ENCODE measurements at places on chromosomes 2 and 18. TPM values are rescaled to one million over a fixed set of nuclear protein-coding genes. Genes with fewer than 3 reads are reported as not detected.

DNA sequence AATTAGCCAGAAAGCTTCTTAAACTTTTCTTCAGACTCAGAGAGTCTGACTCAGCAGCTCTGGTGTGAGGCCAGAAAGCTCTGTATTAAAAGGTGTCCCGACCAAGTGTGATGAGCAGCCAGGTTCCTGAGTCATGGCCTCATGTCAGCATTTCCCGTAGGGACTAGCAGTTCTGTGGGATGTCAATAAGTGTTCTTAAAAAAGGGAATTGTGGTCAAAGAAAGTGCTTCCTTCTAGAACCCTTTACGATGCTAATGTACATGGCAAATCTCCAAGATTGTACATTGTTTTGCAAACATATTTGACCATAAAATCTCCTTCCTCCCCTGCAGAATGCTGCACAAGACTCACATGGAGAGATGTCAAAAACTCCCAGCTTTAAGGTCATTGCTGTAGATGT, 80.1 kb downstream of the PLA2R1 start:
- no peaks in the 10 kb centered on the region for H3K4me1 ChIP-seq
- H3K4me3 ChIP-seq = no peak overlapping the region
- H3K27me3 ChIP-seq = no peaks in the 10 kb centered on the region

DNA sequence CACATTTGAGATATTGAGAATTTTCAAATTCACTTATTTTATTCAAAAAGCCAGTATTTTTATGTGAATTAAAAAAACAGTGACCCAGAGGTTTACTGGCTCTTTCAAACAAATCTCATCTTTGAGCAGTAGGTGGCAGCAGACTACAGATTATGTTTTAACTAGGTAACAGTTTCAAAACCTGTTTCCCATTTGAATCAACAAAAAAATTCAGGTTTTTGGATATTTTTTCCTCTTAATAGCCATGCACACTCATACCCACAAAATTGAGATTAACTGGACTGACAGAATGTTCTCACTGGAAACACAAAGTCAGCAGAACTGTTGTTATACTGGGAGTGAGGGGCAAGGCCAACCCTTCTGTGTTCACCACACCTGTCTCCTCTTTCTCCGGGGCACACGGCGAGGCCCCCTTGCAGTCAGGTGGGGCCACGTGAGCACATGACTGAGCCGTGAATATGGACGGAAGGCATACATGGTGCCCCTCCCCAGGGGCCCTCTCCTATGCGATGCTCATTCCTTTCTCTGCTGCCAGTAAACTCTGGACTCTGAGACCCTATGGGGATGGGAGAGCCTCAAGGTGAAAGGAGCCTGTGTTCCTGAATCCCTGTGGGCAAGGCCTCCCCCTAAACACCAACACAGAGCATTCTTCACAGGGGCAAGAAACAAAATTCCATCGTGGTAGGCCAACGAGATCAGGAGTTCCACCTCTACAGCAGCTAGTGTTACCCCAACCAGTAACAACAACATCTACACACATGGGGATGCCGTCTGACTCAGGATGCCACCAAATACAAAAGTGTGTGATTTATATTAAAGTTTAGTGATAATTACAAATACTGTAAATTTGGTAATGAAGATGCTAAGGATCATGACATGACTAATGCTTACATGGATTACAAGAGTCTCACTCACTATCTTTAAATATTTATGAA, 80.4 kb downstream of the LPIN2 start:
- H3K36me3 ChIP-seq = no peaks in the 10 kb centered on the region
- H3K27me3 ChIP-seq = no peaks in the 10 kb centered on the region
- no peak overlapping the region for H3K27ac ChIP-seq
- no peak for DNase-seq
- no peak overlapping the region for H3K4me3 ChIP-seq

GRCh38 chr2:63875131-63875527, 33.4 kb downstream of the UGP2 start:
- H3K27ac ChIP-seq = no peak overlapping the region
- peaks cover 2% of the 10 kb centered on the region for H3K4me1 ChIP-seq
- no peak overlapping the region for H3K4me3 ChIP-seq
- H3K36me3 ChIP-seq = peaks cover 11% of the 10 kb centered on the region
- DNase-seq = no peak

DNA sequence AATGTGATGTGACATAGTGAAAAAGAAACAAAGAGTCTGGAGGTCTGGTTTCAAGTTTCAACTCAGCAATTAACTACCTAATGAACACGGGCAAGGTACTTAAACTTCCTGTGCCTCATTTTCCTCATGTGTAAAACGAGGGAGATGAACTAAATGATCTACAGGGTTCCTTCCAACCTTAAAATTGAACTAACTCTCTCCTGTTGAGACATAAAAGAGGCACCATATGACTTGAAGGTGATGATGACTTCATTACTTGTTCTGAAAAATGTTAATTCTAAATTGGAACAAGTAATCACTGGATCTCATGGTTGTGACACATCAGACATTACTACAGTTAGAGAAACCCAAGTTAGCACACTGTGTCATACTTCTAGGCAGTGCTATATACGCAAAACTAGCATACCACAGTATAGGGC, 8.9 kb upstream of the REL start:
- H3K27ac ChIP-seq = no peak overlapping the region
- no peaks in the 10 kb centered on the region for H3K36me3 ChIP-seq
- H3K27me3 ChIP-seq = no peaks in the 10 kb centered on the region
- no peaks in the 10 kb centered on the region for H3K4me1 ChIP-seq
- no peak overlapping the region for H3K4me3 ChIP-seq
- DNase-seq = no peak

DNA sequence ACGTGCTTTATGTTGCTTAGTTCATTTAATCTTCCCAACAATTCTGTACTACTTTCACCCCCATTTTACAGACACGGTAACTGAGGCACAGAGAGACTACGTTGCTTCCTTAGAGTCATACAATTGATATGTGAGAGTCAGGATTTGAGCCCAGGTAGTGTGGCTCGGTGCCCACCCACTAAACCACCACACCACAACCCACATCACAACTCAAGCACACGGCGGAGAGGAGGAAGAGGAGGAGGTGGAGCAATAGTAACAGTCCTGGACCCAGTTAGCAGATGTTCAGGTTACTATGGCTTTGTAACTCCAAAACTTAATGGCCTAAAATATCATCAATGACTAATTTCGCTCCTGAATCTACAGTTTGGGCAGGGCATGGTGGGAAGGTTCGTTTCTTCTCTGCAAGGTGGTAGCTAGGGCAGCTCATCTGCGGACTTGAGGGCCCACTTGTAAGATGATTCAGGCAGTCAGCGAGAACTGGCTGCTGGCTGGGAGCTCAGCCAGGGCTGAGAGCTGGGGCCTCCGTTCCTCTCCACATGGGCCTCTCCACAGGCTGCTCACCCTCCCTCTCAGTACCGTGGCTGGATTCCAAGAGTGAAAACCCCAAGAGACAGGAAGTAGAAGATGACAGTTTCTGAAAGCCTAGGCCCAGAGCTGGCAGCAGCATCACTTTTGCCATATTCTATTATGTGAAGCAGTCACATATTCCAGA, 167.1 kb downstream of the ZFP36L2 start:
- H3K27me3 ChIP-seq = no peaks in the 10 kb centered on the region
- H3K4me1 ChIP-seq = peaks cover 6% of the 10 kb centered on the region
- DNase-seq = no peak
- peaks cover 11% of the 10 kb centered on the region for H3K36me3 ChIP-seq

DNA sequence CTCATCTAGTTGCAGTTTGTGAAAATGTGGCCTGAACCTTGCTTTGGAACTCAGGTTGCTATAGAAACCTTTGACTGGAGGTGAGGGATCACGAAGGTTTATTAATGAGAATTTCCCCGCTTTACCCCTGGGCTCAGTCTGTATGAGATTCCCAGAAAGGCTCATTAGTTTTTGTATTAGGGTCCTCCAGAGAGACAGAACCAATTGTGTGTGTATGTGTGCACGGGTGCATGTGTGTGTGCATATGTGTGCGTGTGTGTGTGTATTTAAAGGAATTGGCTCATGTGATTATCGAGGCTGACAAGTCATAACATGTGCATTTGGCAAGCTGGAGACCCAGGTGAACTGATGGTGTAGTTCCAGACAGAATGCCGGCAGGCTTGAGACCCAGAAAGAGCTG, 113.8 kb upstream of the DLX2 start:
- no peak overlapping the region for H3K27ac ChIP-seq
- no peaks in the 10 kb centered on the region for H3K27me3 ChIP-seq
- DNase-seq = no peak
- H3K4me3 ChIP-seq = no peak overlapping the region
- H3K36me3 ChIP-seq = no peaks in the 10 kb centered on the region

- no peaks in the 10 kb centered on the region for H3K27me3 ChIP-seq
- H3K27ac ChIP-seq = no peak overlapping the region
- no peak for DNase-seq
Observed at GRCh38 chr2:113102133-113102532, 25.3 kb upstream of the IL1RN start.

The KIF1A gene
- 439 TPM for total RNA-seq

The TMEM17 gene
- 0.91 TPM for total RNA-seq

Measured in glutamatergic neuron (in vitro differentiated cells).